GOT3 (cell line): ENCODE measurements at places on chromosomes 7 and 10.

DNA sequence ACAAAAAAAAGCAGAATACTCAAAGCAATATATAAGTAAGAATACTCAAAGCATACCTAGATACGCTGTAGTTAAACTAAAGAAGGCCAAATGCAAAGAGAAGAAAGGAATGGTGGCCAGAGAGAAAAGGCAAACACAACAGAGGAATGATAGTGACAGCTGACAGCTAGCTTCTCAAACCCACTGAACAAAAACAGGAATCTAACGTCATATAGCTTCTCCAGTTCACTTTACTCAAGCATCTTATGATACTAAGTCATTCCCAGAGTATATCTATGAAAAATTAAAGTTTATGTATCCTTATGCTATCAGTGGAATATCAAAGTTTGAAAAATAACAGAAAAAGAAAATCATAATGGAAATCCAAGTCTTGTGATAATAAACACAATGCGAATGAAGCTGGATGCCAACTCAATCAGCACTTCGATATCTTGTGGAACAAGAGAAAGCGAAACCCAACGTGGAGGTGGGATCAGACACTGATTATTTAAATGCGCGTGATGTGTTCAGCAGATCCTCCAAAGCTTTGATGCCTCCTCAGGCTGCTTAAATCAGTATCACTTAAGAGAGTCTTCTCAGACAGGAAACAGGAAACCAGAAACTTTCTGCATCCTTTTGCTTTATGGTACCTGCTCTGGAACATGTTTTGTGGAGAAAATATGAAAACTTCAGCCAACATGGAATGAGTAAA, 102.8 kb downstream of the PIP4K2A start:
- no peak for DNase-seq

- DNase-seq, result no peak
Observed at GRCh38 chr10:126917375-126917774, 12.1 kb downstream of the DOCK1 start.

DNA sequence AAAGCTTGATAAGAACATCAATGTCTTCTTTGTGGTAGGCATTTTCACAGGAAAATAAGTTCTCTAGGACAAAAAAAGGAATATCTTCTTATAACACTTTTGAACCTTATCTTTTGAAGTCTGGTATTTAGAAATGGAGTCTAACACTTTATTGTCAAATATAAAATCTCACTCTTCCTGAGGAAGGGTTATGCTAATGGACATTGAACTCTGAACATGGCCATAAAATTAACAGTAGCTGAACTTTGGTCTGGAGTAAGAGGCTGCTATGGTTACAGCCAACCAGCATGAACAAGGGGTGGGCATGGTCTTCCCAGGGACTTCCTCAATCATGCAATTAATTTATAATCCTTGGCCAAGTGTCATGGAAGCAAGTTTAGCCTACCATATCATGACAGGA, at the start of gene CLRN3:
Gene CLRN3 (minus strand): TSS at position 199 of the 400 bp plus-strand sequence. CDS start 157 bp downstream, at position 42.
- DNase-seq, result no peak

DNA sequence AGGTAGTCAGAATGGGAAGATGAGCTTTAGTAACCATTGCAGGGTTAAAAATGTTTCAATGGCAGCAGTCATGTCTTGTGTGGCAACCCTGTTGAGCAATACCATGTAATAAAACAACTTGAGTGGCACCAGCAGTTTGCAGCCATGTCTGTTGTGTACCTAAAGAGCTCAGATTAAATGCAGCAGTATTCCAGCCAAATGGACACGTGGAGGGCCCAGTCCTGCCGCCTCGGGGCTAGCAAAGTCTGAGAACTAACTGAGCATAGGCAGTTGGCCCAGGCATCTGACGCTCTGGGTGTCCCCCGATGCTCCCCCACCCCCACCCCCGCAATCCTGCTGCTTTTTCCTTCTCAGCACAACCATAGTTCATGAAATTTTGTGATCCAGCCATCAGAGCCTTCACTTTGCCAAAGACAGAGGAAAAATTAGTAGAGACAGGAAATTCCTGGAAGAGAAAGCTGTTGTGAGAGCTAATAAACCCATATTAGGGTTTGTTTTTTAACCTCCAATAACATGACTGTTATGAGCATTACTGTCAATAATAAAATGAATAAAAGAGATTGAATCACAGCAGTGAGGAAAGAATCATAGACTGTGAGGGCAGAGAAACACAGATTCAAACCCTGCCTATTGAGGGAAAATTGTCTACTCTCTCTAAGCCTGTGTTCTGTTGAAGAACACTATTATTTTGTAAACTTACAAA, 220.6 kb upstream of the RHOBTB1 start:
- DNase-seq, result no peak

- no peak for DNase-seq
Observed at GRCh38 chr7:135359615-135360014, 126.0 kb downstream of the STRA8 start.

DNA sequence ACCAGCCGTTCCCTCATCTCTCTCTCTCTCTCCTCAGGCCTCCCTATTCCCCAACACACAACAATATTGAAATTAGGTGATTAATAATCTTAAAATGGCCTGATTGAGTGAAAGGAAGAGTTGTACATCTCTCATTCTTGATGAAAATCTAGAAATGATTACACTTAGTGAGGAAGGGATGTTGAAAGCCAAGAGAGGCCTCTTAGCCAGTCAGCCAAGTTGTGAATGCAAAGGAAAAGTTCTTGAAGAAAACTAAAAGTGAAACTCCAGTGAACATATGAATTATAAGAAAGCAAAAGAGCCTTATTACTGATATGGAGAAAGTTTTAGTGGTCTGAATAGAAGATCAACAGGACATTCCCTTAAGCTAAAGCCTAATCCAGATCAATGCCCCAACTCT, 695.1 kb downstream of the GRID1 start:
- no peak for DNase-seq

- no peak for DNase-seq
Observed at GRCh38 chr7:29255906-29256692, 61.5 kb downstream of the CHN2 start.

- no peak for DNase-seq
Observed at GRCh38 chr7:44469461-44470134, 20.9 kb downstream of the NUDCD3 start.

DNA sequence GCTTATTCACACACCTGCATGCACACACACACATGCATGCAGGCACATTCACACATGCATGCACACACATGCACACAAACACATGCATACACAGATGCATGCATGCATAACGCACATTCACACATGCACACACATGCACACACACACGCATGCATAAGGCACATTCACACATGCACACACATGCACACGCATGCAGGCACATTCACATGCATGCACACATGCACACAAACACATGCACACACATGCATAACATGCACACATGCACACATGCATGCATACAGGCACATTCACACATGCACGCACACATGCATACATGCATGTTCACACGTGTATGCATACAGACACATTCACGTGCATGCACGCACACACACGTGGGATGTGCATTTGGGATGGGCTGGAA, 165.8 kb downstream of the PAXIP1 start:
- DNase-seq, result no peak

- no peak for DNase-seq
Observed at GRCh38 chr7:155222573-155222972, 75.1 kb upstream of the INSIG1 start.

GRCh38 chr10:124672181-124672638, 72.0 kb downstream of the FAM53B start:
- no peak for DNase-seq

- no peak for DNase-seq
Observed at GRCh38 chr10:61627266-61627665, 35.5 kb upstream of the CABCOCO1 start.

- DNase-seq, result no peak
Observed at GRCh38 chr7:108189733-108190388, 59.7 kb upstream of the LAMB4 start.

- DNase-seq, result no peak
Observed at GRCh38 chr7:56079450-56080185, 13.1 kb downstream of the PHKG1 start.

DNA sequence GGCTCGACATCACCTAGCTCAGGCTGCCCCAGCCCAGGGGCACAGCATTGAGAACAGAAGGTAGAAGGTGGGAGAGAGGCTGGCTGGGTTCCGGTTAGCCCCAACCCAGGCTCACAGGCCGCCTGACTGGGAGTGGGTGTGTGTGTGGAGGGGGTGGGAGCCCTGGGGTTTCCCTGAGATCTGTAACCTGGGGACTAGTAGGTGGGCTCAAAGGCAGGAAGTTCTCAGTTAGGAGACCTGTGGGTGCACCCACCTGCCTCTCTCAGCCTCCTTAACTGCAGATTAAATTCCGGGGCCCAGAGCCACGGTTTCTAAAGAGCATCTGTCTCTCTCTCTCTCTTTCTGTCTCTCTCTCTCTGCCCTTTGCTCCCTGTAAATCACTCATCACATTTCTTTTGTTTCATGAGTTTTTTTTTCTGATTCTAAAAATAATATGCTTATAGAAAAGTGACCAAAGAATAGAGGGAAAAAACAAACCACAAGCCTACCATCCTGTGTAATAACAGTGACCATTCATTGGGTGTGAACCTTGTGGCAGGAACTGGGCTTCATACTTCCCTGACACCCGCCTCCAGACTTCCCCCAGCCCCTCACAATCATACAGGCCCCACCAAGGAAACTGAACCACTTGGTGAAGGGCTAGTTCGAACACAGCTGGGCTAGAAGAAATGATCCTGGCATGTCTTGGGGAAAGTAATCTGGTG, 83.4 kb upstream of the SMNDC1 start:
- DNase-seq, result no peak

- no peak for DNase-seq
Observed at GRCh38 chr10:21488957-21489446, 36.5 kb downstream of the SKIDA1 start.

DNA sequence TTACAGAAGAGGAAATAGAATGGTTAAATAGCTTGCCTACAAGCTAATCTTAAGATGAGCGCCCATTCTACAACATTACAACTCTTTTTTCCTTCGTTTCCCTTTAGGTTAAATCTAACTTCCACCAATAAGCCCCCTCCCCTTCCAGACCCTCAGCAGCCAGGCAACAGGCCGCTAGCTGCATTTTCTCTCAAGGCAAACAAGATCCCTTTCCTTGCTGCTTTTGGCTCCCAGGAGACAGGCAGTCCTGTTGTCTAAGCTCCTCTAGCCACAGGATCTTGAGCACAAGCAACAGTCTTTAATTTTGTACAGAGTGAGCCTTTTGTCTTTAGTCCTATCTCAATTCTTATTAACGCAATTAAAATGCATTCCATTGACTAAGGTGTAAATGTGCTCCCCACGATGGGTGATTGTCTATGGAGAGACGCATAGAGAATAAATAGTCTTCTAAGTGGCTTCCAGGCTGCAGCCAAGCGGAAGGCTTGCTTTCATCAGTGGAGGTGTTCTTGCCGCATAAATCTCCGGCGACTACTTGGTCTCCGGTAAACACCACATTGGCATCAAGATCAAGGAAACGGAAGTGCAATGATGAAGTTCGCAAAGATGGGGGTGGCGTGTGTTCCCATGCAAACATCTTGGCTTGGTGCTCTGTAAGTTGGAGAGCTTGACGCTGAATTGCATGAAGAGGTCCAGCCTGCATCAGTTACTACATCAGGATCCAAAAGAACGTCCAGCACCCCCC, 181.9 kb upstream of the LYZL2 start:
- DNase-seq, result no peak

- DNase-seq, result no peak
Observed at GRCh38 chr10:112799038-112799437, 151.0 kb upstream of the TCF7L2 start.

DNA sequence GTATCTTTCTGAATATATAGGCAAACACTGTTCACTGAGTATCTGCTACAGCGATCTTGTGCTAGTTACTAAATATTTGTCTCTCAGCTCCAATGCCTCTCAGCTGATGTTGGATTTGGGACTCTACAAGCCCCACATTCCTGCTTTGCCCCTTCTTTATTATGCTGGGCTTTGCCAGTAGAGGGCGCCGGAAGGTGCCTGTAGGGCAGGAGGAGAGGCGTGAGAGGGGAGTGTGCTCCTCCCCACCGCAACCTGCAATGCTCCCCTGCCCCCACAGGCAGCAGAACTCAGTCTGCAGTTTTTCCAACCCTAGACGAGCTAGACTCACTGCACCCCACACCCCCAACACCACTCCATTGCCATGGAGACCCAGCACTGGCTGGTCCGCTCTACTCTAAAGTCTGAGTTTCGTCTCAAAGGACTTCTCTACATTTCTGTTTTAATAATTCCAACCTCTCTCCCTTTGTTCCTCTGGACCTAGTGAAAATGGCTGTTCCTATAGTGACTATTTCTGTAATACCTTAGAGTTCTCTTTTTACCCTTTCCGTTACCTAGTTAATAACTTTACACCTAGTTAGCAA, 337.6 kb downstream of the CCSER2 start:
- DNase-seq, result no peak

DNA sequence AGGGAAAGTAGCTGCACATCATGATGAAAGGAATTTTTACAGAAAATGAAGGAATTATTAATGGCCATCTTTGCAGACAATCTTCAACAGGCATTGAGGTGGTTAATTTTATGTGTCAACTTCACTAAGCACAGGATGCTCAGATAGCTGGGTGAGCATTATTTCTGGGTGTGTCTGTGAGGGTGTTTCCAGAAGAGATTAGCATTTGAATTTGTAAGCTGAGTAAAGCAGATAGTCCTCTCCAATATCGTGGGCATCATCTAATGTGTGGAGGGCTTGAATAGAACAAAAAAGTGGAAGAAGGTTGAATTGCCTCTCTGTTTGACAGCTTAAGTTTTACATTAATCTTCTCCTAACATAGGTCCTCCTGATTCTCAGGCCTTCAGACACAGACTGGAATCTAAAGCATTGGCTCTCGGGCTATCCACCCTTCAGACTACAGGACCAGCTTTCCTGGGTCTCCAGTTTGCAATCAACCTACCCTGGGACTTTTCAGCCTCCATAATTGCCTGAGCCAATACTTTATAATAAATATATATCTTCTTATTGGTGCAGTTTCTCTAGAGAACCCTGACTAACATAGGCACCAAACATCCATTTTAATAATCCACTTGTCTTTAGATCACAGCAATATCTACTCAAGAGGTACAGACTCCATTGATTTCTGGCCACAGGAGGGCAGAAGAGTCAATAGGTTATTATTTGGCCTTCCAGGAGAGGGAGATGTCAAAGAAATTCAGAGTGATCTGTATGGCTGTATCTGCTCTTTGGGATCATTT, 10.5 kb upstream of the CRPPA start:
- no peak for DNase-seq

- DNase-seq, result no peak
Observed at GRCh38 chr7:20831451-20831850, 44.8 kb upstream of the SP8 start.

DNA sequence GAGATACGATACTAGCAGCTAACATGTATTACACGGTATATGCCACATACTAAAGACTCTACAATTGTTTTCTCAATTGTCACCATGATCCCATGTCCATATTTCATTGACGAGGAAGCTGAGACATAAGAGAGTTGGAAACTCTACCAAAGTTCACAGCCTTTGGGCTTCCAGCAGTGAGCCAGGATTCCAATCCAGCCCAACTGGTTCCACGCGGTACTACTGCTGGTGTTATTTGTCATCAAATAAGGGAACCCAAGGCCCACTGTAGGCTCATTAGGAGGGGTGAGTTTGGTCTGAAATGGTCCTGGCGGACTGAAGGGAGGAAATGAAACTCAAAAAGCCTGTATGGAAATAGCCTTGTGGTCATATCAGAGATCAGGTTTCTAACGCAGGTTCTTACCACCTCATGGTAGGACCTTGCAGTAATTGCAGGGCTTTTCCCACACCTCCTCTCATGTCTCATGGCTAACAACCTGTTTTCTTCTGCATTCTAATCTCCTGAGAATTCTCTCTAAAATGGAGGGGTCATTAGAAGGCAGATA, 814.6 kb downstream of the LRMDA start:
- DNase-seq, result no peak

- DNase-seq, result no peak
Observed at GRCh38 chr7:104367926-104368325, 39.5 kb downstream of the LHFPL3 start.
